ENCODE measurements at places on chromosomes 7 and 10.
A peak's percentile ranks its signal among the peaks of the same experiment; 100 is the strongest.

GRCh38 chr10:114021717-114022680 lies 21.7 kb upstream of the ADRB1 start:
- no peak for DNase-seq

DNA sequence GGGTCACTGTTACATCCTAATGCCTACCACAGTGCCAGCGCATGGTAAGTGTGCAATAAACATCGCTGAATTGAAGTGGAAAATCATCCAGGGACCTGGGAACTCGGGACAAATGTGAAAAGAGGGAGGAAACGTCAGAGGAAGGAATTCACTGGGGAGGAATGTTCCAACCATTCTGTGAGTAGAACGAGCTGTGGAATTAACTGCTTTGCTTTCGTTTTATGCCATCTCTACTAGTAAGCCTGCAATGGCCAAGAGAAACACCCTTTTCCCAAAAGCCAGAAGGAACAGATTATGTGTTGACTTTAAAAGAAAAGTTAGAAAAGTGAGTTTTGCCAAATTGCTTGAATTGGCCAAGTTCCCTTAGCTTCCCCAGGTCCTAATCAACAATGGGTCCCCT lies 1044.9 kb downstream of the TYW1 start:
- no peak for DNase-seq

- no peak for DNase-seq
These were observed 6.9 kb upstream of the SFRP5 start for GRCh38 chr10:97778452-97779302.

DNA sequence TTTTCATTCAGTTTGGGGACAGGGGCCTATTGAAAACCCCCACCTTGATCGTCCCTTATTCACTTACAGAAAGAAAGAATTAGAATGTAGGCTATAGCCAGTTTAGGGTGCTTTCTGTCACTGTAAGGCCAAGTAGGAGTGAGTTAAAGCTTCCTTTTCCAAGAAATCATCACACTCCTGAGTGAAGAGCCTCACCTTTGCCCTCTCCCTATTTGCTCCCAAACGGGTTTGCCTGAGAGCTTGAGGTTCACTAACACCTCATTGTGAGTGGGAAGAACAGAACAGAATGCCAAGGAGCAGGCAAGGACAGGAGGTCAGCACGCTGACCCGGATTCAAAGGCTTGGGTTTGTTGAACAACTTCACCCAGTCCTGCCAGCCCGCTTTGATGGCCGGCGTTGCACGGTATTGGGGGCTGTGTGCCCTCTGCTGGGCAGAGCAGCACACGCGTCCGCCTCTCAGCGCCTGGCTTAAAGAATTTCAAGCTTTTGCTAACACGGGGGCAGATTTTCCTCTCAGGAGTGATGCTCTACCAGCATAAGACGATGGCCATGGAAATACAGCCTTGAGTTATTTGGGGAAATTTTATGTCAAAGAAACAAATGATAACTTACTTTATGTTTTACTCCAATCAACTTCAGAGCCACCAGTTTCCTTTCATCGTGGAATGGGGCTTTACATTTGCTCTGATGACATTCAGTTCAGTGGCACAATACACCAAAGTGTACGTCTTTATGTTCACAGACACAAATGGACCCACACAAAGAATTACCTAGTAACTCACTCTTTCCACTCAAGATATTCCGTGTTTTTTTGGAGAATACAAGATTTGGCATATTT lies 470.0 kb downstream of the SUGCT start:
- peak; percentile 6 for DNase-seq

GRCh38 chr7:1531263-1531978 lies 919 bp downstream of the MAFK start:
- no peak for DNase-seq

GRCh38 chr10:63438506-63439498 lies 27.0 kb downstream of the JMJD1C start:
- DNase-seq: no peak

DNA sequence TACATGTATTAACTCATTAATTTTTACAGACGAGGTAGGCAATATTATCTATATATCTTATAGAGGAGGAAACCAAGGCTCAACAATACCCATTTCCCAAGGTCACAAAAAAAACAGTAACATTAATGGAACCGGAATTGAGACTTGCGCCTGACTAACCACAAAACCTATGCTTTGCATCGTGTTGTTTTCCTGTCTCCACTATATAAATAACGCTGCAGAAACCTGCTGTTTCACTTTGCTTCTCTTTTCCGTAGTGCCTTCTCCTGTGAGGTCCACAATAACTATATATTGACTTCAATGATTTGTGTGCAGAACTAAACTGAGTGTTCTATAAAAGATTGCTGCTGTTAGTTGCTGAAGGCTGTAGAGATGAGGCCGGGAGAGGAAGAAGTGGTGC lies 97.7 kb upstream of the RPA3 start:
- no peak for DNase-seq

DNA sequence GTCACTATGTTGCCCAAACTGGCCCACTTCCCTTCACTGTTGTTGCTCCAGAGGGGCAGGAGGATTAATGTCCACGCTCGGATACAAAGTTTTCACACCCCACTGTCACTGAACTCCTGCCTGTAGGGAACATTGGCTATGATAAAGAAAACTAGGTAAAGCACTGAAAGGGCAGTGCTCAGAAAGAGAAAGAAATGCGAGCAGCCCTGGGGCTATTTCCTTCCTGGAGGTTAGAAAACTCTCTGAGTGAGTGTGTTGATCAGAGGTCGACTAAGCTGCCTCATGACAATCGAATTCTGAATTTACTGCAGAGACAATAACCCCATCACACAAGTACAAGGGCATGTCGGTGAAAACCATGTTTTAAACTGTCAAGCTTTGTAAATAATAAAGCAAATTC lies 227.2 kb upstream of the PITRM1 start:
- DNase-seq: no peak

- no peak for DNase-seq
These were observed 470.8 kb upstream of the SEMA3A start for GRCh38 chr7:84665339-84665738.

GRCh38 chr10:26739071-26739631 lies 41.6 kb downstream of the PDSS1 start:
- DNase-seq: no peak

DNA sequence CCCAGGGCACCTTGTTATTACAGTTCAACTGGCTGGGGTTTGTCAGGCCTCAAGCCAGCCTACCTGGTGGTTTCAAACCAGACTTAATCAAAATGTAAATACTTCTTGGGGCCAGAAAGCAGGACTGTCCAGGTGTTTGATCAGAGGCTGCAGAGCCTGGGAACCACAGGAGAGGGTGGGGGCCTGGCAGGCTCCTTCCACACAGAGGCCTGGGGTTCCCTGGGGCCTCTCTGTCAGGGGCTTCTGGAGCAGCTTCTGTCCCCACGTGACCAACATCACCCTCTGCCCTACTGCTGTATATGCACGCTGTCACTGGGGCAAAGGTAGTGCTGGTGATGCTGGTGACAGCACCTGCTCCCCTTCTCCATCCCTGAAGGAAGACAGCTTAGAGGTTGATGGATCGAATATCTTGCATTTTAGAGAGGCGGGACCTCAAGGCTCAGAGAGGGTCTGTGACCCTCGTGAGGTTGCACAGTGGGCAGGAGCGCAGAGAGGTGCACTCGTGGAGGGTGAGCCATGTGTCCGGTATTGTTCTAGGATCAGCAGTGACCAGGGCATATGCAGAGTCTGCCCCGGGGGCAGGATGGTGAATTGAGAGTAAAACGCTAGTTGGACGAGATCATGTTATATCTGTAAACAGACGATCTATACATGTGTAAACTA lies 95.4 kb downstream of the GRK5 start:
- DNase-seq: no peak

GRCh38 chr10:62527019-62527827 lies 153.1 kb downstream of the ZNF365 start:
- DNase-seq: no peak

GRCh38 chr10:44382981-44383748 lies 1.7 kb downstream of the CXCL12 start:
- DNase-seq: no peak

GRCh38 chr10:93064874-93065660 lies 4.5 kb downstream of the CYP26C1 start:
- DNase-seq: no peak

GRCh38 chr7:139647085-139647484 lies 123.6 kb downstream of the CLEC2L start:
- DNase-seq: no peak

GRCh38 chr7:142460402-142461117 lies 202.7 kb upstream of the PRSS58 start:
- no peak for DNase-seq

- DNase-seq: no peak
These were observed 9.2 kb downstream of the SKAP2 start for GRCh38 chr7:26854876-26855855.
